ENCODE measurements at places on chromosomes 5 and 9.
A peak's percentile ranks its signal among the peaks of the same experiment; 100 is the strongest.

DNA sequence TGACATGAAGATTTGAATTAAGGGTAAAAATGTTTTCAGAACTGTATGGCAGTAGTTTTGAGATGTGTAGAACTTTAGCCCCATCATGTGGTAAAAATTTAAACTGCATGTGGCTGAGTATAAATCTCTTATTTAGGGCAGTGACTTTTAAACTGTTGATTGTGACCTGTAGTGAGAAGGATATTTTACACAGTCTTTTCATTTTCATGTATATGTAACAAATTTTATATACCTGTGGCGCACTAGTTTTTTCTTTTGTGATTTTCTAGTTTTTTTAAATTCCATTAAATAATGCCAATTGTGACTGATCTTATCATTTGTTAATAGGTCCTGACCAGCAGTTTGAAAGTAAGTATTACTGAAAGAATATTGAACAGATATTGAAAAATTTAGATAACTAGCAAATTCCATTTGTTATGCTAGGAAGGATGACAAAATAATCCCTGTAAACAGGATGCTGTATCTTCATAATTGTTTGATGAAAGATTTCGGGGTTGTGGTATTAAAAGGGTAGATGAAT lies 47.2 kb downstream of the GPBP1 start:
- DNase-seq, result no peak

DNA sequence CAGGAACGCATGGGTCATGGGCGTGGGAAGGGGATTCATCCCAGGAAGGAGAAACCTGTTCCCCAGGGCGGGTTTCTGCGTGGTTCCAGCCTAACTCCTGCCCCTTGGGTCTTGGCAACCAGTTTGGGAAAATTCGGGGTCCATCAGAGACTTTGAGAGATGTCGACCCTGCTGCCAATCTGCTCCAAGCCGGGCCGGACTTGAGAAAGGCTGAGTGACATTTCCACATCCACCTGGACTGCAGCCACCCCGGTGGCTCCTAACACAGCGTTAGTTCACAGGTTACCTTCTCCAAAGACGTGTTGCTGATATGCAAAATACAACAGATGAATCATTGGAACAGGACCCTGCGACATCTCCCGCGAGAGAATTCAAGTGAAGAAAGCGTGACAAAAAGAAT lies 627.2 kb downstream of the IRX1 start:
- DNase-seq, result no peak

GRCh38 chr5:14806456-14806855 lies 65.1 kb downstream of the ANKH start:
- DNase-seq, result peak; percentile 21

GRCh38 chr9:113872485-113873143 lies 3.5 kb upstream of the ZNF618 start:
- DNase-seq, result no peak

DNA sequence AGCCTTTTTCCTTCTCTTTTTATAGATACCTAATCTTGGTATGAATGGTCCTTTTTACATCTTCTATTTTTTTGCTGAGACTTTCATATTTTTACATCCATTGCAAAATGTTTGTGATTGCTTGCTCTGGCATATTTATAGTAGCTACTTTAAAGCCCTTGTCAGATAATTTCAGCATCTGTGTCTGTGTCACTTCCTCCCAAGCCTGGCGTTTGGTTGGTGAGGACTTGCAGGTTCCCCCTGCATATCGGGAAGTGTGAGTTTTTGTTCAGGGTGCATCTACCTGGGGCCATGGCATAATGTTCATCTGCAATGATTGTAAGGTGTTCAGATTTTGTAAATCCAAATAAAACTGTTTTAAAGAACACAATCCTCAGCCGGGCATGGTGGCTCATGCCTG lies 8.9 kb downstream of the FBXW5 start:
- no peak for DNase-seq

GRCh38 chr5:5902678-5903646 lies 475.4 kb downstream of the MED10 start:
- no peak for DNase-seq

DNA sequence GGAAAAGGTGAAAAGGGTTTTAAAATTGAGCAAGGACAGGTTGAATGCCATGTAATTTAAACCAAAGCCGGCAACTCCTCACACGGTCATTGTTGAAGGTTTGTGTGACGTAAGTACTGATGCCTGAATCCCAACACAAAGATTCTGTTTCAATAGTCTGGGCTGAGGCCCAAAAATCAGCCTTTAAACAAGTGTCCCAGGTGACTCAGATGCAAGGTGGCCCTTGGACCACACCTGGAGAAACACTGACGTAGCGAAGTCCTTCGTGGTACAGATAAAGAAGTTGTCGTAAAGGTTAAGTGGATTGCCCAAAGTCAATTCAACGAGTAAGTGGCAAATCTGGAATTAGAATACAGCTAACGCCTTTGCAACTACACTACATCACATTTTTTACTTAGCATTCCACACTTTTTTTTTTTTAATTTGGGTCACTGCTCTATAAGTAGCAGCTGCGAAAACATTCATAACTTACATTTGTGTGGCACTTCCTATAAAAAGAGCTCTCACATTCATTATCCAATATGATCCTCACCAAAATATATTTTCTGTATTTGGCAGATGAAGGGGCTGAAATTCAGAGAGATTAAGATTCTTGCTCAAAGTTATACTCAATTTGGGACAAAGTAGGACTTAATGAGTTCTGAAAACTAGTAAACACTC lies 111.3 kb downstream of the LPAR1 start:
- peak; percentile 67 for DNase-seq

DNA sequence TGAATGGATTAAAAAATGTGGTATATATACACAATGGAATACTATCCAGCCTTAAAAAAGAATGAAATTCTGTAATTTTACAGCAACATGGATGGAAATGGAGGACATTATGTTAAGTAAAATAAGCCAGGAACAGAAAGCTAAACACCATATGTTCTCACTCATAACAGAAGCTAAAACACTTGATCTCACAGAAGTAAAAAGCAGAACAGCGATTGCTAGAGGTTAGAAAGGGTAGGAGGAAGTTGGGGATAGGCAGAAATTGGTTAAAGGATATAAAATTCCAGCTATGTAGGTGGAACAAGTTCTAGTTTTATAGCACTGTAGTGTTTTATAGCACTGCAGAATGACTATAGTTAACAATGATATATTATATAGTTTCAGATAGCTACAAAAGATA lies 15.8 kb downstream of the MARCHF3 start:
- no peak for DNase-seq

DNA sequence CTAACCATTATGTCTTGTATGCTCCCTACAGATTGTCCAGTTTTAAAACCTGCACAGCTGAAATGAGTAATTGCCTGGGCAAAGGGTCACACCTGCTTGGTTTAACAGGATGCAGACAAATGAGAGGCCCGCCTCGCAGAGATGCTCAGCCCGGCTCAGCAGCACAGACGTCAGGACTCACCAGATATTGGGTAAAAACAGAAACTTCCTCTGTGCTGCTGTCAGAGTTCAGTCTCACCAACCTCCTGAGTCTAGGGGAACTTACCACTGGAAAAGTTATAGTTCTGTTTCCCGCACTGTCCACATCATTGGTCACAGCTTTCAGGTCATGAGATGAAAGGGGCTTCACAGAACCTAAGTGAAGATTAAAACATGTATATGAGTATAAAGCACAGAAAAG lies 152.5 kb downstream of the ESM1 start:
- no peak for DNase-seq

DNA sequence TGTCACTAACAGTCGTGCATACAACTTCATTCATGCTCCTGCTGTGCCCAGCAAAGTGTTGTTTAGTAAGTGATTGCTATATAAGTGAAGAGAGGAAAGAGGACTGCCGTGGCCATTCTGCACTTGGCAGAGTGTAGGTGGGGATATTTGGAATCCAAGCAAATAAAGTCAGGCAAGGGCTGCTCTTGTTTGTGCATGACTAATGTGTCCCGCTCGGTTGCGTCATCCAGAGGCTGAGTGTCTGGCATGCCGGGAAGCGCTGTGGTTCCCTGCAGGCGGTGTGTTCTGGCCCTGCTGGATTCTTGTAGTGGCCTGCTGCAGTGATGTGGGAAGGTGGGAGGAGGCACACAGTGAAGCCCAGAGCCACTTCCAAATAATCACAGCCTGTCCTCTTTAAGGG lies 136.9 kb upstream of the ANKH start:
- peak; percentile 89 for DNase-seq

- peak; percentile 24 for DNase-seq
Observed at GRCh38 chr5:32842813-32843530, 131.9 kb downstream of the NPR3 start.

DNA sequence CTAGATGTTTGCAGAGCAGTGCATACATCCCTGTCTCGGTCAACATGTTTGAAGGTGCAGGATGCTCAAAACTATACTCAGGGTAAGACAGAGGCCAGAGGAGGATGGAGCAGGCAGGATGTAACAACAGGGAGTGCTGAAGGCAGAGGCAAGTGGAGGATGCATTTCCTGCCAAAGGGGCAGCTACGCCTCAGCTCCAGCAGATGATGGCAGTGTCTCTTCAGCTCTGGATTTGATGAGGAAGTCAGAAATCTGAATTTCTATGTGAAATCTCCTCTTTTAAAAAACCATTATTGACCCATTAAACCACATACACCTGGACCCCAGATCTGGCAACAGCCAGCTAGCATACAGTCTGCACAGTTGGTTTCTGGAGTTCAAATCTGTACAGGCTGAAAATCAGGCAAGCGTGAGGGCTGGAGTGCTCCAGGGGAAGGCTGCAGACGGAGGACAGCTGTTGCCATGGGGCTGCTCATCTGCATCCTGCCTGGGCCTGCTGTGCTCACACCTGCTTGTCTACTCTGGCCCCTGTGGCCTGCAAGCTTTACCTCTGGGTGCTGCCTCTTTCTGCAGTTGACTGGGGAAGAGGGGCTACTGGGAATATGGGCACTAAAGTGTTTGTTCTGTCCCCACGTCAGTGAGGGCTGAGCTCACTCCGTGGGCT lies 152.9 kb upstream of the SLC28A3 start:
- no peak for DNase-seq

GRCh38 chr5:95761771-95762651 lies 30.9 kb downstream of the RHOBTB3 start:
- no peak for DNase-seq

DNA sequence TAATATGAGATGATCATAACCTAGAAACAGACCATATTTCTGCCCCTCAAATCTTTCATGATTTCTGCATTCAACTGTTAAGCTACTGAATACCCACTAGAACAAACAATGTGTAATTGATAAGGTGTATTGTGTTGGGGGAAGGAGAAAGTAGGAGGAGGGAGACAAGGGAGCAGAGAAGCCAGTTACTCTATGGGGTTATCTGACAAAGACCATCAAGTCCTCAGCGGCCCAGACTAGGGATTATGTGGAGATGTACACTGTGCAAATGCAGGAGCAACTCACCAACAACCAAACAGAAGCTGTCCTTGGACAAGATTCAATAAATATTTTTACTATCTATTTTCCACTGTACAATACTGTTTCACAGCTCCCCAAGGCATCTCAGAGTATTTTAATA lies 2.7 kb downstream of the NRG2 start:
- no peak for DNase-seq

DNA sequence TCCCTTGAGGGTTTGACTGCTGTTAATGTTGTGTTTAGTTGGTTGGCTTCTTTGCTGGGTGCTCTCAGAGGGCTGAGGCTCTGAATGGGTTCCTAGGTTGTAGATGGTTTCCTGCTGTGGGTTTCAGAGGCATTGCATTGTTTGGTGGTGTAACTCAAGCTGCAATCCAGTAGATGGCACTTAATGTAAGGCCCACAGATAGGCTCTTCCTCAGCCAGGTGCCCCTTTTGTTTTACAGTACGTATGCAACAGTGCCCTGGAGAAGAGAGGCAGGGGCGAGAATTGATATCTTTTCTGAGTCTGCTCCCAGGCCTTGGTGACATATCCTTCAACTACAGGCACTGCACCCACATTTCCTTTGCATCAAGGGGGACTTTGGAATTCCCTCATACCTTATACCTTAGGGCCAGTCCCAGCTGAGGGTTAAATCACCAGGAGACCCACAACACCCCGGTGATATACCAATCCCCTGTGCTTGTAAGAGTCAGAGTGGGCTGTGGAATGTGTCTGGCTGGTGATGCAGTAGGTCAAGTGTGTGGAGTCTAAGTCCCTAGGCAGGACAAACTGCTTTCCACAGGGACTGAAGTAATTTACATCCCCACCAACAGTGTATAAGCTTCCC lies 7.0 kb upstream of the UGT3A2 start:
- no peak for DNase-seq

- no peak for DNase-seq
Observed at GRCh38 chr9:104138243-104138868, 44.2 kb downstream of the SMC2 start.

DNA sequence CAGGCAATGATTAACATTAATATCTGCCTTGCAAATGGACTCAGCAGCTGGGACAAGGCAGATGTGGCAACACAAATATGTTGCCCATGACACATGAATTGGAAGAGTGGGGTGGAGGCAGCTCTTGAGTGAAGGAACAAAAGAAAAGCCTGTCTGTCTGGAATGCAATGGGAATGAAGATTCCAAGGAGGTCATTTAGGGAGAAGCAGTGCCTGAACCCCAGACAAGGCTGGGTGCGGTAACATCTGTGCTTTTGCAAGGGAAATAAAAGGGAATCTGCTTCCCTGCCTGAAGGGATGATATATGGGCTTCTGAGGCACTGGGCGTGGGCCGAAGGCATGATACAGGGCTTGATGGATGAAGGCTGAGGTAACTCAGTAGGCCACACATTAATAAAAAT lies 94.1 kb upstream of the TRIM32 start:
- DNase-seq, result no peak

GRCh38 chr9:981491-981898 lies 5.0 kb downstream of the DMRT3 start:
- DNase-seq, result no peak

- DNase-seq, result no peak
Observed at GRCh38 chr5:66710557-66711088, 114.4 kb downstream of the MAST4 start.

- DNase-seq, result no peak
Observed at GRCh38 chr5:32539981-32540845, 45.1 kb upstream of the SUB1 start.

DNA sequence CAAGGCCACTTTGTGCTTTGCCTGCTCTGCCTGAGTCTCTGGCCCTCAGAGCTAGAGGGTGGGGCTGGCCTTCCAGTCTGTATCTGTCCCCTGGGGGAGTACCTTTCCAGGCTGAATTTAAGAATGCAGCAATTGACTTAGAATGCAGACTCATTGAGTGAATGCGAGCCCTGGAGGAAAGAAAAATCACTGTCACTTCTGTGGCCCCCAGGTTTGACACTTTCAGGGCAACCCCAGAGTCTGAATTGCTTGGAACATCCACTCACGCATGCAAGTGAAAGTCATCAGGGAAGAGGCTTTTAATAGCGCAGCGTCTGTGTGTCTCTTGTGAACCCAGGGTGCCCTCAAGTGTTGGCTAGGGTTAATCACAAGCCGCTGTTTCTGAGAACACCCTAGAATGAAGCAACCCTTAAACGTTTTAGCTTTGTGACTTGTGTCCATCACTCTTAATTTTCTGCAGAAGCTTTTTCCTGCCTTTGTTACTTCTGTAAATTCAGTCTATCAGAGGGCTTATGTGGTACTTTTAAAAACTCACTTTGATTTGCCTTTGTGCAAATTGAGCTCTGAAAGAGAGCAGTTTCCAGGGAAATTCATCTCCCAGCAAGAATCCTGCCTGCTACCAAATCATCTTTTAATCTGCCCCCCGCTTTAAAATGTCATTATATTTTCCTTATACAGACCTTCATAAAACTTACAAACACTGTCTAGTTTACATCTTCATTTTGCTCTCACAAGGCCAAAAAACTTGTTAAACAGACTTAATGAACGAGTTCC lies 146.8 kb upstream of the IQGAP2 start:
- DNase-seq, result peak; percentile 68

All from mucosa of gallbladder (tissue), 1 donor.